ENCODE measurements at places on chromosomes 2 and 18. TPM values are rescaled to one million over a fixed set of nuclear protein-coding genes. Genes with fewer than 3 reads are reported as not detected.

GAREM1 gene
- total RNA-seq, result 0.53 TPM

TUBB8B gene
- not detected for total RNA-seq

CHCHD5 gene
- 17.4 TPM for total RNA-seq

RASGRP3 gene
- 68.6 TPM for total RNA-seq

CHST9 gene
- total RNA-seq, result not detected
